ENCODE measurements at places on chromosomes 2 and 18.

DNA sequence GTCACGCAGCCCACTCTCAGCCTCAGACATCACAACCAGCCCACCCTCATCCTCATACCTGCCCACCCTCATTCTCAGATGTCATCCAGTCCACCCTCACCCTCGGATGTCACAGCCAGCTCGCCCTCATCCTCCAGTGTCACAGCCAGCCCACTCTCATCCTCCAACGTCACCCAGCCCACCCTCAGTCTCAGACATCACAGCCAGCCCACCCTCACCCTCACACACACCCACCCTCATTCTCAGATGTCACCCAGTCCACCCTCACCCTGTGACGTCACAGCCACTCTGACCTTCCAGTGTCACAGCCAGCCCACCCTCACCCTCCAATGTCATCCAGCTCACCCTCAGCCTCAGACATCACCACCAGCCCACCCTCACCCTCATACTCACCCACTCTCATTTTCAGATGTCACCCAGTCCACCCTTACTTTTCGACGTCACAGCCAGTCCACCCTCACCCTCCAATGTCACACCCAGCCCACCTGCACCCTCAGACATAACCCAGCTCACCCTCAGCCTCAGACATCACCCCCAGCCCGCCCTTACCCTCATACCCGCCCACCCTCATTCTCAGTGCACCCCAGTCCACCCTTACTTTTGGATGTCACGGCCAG is 100.3 kb downstream of the LOXHD1 start:
- no peaks in the 10 kb centered on the region for H3K36me3 ChIP-seq
- peaks cover 17% of the 10 kb centered on the region for H3K27me3 ChIP-seq

DNA sequence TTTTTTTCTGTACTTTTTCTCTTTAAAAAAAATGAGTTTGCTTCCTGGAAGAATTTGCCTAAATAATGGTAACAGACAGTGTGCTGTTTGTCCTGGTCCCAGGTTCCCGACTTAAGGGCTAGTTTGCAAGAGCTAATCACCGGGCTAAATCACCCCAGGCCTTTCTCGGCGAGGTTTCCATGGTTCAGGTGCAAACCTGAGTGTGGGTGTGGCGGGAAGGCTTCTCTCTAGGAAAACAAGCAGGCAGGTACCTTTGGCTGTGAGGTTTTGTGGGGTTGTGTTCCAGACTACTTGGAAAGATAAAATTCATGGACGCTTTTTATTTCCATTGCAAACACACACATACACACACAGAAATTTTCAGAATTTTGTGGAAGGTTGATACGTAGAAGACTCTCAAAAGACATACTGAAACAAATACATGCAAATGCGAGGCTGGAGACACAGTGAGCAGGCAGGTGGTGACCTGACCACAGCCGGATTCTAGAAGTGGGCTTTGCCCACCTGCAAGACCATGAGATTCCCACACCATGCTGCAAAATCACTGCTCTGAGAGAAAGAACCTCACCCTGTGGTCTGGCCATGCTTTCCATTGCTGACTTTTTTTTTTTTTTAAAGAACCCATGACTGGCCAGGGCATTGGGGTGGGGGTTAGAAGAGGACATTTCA is 815 bp downstream of the CNDP1 start:
- no peak for DNase-seq
- H3K4me1 ChIP-seq, result no peaks in the 10 kb centered on the region
- no peak overlapping the region for H3K27ac ChIP-seq
- no peaks in the 10 kb centered on the region for H3K36me3 ChIP-seq
- no peak overlapping the region for H3K4me3 ChIP-seq

DNA sequence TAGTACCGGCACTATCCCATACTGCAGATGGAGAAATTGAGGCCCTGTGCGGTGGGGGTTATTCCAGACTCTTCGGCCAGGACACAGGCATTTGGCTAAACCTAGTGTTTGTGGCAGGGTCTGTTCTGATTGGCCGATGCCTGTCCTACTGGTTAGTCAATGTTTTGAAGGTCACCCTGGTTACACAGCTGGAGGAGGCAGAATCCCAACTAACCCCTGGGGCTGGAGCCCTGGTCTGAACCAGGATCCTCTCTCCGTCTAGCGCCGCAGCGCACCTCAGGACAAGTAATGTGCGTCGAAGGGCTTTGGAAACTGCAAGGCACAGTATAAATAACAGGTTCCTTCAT is 19.4 kb downstream of the TEX44 start:
- peaks cover 35% of the 10 kb centered on the region for H3K4me1 ChIP-seq
- peak overlapping the region; percentile 92 for H3K27ac ChIP-seq
- H3K4me3 ChIP-seq, result peak overlapping the region; percentile 63
- no peaks in the 10 kb centered on the region for H3K27me3 ChIP-seq
- DNase-seq, result peak; percentile 79
- H3K36me3 ChIP-seq, result peaks cover 6% of the 10 kb centered on the region

DNA sequence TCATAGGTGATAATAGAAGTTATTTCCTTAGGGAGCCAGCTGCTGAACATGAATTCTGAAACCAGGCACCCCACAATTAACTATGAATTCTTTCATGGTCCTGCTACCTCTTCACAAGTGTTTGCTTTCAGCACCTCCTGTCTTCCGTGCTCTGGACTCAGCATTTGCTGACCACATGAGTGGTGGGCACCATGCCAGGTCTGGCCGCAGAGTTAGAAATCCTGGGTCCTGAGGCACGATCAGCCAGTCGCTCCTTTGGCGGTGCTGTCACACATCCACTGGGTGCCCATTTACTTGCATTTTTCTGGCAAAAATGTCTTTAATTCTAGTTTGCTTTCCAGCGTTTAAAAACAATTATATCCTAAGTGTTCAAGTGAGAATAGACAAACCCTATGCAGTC is 196.4 kb upstream of the PXDN start:
- H3K36me3 ChIP-seq, result no peaks in the 10 kb centered on the region
- H3K4me3 ChIP-seq, result no peak overlapping the region
- no peaks in the 10 kb centered on the region for H3K4me1 ChIP-seq
- H3K27me3 ChIP-seq, result no peaks in the 10 kb centered on the region
- H3K27ac ChIP-seq, result no peak overlapping the region

GRCh38 chr2:59866436-59866835 is 687.0 kb downstream of the BCL11A start:
- no peaks in the 10 kb centered on the region for H3K4me1 ChIP-seq
- H3K27ac ChIP-seq, result no peak overlapping the region
- H3K36me3 ChIP-seq, result no peaks in the 10 kb centered on the region
- no peak overlapping the region for H3K4me3 ChIP-seq
- no peak for DNase-seq

- H3K27me3 ChIP-seq, result no peaks in the 10 kb centered on the region
- no peak overlapping the region for H3K4me3 ChIP-seq
- peaks cover 7% of the 10 kb centered on the region for H3K4me1 ChIP-seq
- H3K36me3 ChIP-seq, result peaks cover 14% of the 10 kb centered on the region
- DNase-seq, result peak; percentile 18
Measured at GRCh38 chr2:45777996-45778719, 126.7 kb downstream of the PRKCE start.

DNA sequence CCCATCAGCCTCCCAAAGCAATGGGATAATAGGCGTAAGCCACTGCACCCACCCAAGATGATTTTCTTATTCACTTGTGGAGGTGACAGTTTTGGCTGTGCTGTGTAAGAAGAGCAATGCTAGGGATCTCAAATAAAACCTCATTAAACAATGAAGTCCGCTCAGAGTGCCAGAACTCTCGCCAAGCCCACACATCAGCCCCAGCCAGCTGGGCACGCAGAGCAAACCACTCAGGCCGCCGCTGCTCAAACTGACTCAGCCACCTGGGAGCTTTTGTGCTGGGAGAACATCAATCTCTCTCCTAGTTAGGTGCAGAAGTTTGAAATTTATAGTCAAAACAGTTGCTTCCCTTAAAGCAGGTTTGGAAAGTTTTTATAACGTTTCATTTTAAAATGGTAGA is 47.6 kb downstream of the RNF152 start:
- no peak for DNase-seq
- H3K4me1 ChIP-seq, result no peaks in the 10 kb centered on the region
- H3K27me3 ChIP-seq, result no peaks in the 10 kb centered on the region
- H3K36me3 ChIP-seq, result no peaks in the 10 kb centered on the region
- H3K4me3 ChIP-seq, result no peak overlapping the region
- no peak overlapping the region for H3K27ac ChIP-seq

GRCh38 chr2:102703748-102704147 is 58.1 kb upstream of the TMEM182 start:
- no peaks in the 10 kb centered on the region for H3K27me3 ChIP-seq
- peak; percentile 35 for DNase-seq
- no peak overlapping the region for H3K4me3 ChIP-seq
- H3K27ac ChIP-seq, result no peak overlapping the region
- no peaks in the 10 kb centered on the region for H3K36me3 ChIP-seq

GRCh38 chr2:74293191-74293991 is 49.8 kb downstream of the SLC4A5 start:
- H3K27ac ChIP-seq, result no peak overlapping the region
- H3K36me3 ChIP-seq, result no peaks in the 10 kb centered on the region
- no peak overlapping the region for H3K4me3 ChIP-seq
- no peaks in the 10 kb centered on the region for H3K27me3 ChIP-seq

- DNase-seq, result no peak
- peaks cover 14% of the 10 kb centered on the region for H3K27me3 ChIP-seq
- H3K4me1 ChIP-seq, result no peaks in the 10 kb centered on the region
Measured at GRCh38 chr18:50331691-50332090, 43.2 kb upstream of the SKA1 start.

DNA sequence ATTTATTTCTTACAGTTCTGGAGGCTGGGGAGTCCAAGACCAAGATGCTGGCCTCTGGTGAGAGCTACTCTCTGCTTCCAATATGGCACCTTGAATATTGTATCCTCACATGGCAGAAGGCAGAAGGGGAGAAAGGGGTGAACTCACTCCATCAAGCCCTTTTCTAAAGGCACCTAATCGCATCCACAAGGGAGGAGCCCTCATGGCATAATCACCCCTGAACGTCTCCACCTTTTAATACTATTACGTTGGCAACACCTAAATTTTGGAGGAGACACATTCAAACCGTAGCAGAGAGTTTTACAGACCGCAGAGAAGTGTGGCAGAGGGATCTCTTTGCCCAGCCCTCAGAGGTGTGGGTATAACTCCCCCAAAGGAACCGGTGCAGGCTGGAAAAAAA is 142.6 kb upstream of the BCL2L11 start:
- no peak overlapping the region for H3K27ac ChIP-seq
- no peak overlapping the region for H3K4me3 ChIP-seq
- no peaks in the 10 kb centered on the region for H3K27me3 ChIP-seq
- no peaks in the 10 kb centered on the region for H3K36me3 ChIP-seq

DNA sequence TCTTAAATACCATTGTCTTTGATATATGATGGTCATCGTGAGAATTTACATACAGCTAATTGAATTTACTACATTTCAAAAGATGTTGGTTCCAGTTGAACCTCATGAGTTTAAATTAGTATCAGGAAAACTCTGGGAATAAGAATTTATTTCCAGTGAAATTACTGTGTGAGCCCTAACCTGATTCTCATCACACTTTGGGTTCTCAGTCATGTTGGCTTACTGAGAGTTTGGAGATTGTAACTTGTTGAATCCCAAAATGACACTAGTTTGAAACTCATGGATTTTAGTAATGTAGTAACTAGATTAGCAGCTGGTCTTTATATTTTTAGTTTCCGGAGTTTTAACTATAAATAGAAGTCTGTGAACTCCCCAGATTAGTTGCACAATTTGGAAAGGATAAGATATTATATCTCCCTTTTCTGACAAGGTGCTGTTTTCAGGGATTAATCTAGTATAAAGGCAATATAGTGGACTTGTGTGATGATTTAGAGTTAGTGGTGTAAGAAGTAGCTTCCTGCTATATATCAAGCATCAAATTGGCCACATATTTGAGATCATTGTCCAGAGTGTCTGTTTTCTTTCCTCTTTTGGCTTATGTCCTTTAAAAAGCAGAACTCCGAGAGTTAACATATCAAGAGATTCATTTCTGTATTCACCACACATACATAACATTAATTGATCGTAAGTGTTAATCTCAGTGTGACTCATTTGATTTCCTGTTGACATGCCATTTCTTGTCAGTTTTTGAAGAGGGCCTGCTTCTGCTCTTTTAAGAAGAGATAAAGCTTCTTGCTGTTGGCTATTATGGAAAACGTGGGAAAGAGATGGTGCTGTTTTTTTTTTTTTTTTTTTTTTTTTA is 15.7 kb downstream of the NDUFV2 start:
- H3K36me3 ChIP-seq, result peaks cover 76% of the 10 kb centered on the region
- peak; percentile 44 for DNase-seq
- H3K27ac ChIP-seq, result peak overlapping the region; percentile 98
- no peaks in the 10 kb centered on the region for H3K27me3 ChIP-seq
- H3K4me1 ChIP-seq, result peaks cover 37% of the 10 kb centered on the region
